ENCODE measurements at places on chromosomes 5 and 9.

DNA sequence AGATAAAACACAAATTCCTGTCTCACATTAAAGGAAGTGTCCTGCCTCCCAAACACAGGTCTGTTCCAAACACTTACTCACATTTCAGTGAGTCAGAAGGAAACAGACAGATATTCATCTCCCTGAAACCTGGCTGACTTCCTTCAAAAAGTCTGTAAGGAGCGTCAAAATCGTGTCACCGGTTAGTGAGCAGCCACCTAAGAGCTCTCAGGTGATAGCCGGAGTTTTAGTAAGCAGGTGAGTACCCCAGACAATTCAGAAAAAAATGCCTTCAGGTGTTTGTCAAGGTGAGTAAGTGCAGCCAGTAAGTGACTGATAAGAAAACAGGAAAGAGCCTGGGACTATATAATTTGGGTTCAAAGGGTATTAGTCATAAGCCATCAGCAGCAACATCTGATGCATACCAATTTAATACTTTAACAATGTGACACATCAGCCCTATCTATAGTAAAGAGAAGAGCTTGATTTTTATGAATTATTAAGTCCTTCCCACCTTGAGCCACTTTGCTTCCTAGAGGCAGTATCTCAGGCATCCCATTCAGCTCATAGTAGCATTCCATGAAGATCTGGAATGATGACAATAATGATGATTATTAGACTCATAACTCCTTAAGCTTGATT is 1.3 kb upstream of the ITGA2 start:
- DNase-seq: peak; percentile 82

GRCh38 chr5:135591277-135591676 is 12.5 kb upstream of the CXCL14 start:
- peak; percentile 41 for DNase-seq

- peak; percentile 58 for DNase-seq
These were observed 2.0 kb downstream of the PROB1 start for GRCh38 chr5:139392678-139393496.

- DNase-seq: peak; percentile 94
These were observed 240.7 kb upstream of the NREP start for GRCh38 chr5:111997711-111998110.

- DNase-seq: peak; percentile 79
These were observed 84.3 kb downstream of the ZNF462 start for GRCh38 chr9:106947106-106947900.

DNA sequence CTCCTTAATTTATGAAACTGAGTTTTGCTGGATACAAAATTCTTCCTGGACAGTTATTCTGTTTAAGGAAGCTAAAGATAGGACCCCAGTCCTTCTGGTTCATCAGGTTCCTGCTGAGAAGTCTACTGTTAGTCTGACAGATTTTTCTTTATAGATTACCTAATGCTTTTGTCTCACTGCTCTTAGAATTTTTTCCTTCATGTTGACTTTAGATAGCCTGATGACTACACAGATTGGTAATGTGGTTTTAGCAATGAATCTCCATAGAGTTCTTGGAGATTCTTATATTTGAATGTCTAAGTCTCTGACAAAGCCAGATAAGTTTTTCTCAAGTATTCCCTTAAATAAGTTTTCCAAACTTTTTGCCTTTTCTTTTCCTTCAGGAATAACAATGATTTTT is 419.7 kb downstream of the CDH10 start:
- peak; percentile 24 for DNase-seq

DNA sequence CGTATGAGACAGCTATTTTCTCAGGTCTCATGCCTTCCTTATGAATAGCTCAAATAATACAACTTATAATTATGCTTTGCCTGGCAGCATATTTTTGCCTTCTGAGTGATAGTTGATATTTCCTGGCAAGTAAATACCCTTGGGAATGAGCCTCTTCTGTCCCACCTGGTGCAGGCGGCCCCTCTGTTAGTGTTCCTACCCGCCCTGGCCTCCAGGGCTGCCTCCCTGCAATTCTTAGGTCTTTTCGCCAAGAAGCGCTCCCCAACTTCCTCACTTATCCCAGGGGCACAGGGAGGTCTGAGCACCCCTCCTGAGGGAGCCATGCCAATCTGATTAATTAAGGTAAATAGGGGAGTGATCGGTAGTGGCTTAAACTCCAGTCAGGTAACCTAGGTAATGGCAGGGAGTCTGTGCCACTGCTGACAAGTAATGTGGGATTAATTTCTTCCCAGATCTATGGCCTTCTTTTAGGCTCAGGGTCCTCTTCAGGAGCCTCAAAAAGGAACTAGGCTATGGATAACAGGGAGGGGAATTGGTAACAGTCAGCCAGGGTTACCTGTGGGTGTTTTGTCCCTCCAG is 81.5 kb downstream of the GALNT10 start:
- DNase-seq: no peak

- no peak for DNase-seq
These were observed 4.7 kb downstream of the CXXC5 start for GRCh38 chr5:139652788-139653241.

DNA sequence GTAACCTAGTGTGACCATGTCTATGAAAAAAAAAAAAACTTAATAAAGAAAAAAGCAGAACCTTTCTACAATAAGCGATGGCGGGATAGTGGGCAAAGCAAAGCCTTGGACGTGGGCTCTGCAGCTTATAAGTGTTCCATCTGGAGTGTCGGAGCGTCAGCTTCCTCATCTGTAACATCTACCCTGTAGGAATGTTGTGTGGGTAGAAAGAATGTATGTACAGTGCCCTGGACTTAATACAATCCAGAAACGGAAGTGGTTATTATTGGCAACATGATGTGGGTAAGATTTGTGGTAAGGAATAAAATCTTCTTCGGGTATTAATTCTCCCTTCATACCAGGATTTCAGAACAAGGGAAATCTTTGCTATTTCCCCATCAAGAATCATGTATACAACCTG is 66.5 kb downstream of the SEMA5A start:
- no peak for DNase-seq

GRCh38 chr5:73286896-73287295 is 113.9 kb downstream of the TMEM174 start:
- DNase-seq: no peak

DNA sequence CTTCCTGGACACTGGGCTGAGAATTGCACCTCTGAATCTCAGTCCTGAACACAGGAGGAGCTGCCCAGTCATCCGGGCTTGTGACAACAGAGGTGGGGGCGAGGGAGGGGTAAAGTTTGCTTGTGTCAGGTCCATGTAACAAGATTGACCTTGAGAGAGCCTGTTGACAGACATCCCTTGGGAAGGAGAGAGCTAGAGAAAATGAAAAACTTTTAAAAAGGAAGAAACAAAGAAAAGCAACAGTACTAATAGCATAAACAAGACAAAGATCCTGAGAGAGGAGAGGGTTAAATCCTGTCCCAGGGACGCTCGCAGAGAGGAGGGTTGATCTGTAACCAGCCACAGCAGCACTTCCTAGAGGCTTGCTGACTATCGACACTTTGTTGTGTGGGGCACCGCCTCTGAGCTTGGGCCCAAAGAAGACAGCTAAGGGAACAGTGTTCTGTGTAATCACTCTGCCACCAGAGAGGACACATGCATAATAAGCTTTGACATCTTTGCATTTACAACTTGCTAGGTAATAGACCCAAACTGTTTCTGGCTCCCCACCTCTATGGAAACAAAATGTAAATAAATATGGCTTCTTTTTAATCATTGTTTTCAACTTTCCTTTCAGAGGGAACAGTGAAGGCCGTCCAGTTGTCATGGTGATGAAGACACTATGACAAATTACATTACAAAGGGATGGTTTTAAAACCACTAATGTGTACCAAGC is 363.7 kb downstream of the CSNK1G3 start:
- peak; percentile 73 for DNase-seq

- DNase-seq: no peak
These were observed 162.0 kb downstream of the C9orf50 start for GRCh38 chr9:129458663-129459546.

DNA sequence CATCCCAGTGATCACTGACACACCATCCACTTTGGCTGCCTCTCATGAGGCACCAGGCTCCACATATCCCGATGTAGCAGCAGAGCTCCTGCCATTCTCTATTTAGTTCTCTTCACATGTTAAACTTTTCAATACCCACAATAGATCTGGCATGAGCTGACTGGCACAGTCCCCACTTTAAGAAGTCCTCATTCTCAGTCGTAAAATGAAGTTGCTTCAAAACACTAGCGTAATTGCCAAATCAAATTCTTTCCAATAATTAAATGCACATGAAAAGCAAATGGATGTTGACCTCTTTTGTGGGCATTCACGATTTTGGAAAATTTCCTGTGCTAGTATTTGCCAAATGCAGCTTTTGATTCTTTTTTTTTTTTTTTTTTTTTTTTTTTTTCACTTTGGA is 32.4 kb downstream of the HAPLN1 start:
- no peak for DNase-seq

DNA sequence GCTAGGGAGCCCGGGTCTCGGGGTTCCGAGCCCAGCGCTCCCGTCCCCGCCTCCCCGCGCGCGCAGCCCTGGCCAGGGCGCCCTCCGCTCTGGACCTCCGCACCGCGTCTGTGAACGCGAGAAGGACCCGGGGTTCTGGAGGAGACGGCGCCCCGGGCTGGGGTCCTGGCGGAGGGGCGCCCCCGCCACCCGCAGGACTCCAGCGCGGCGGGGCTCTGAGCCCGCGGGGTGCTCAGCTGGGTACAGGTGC is 431 bp downstream of the TMOD1 start:
- no peak for DNase-seq

- peak; percentile 60 for DNase-seq
These were observed 85.8 kb downstream of the FBXO38 start for GRCh38 chr5:148469501-148469935.

GRCh38 chr5:97049175-97049574 is 93.2 kb downstream of the LIX1 start:
- DNase-seq: no peak

- peak; percentile 6 for DNase-seq
These were observed 135.2 kb upstream of the TUSC1 start for GRCh38 chr9:25813478-25813877.

DNA sequence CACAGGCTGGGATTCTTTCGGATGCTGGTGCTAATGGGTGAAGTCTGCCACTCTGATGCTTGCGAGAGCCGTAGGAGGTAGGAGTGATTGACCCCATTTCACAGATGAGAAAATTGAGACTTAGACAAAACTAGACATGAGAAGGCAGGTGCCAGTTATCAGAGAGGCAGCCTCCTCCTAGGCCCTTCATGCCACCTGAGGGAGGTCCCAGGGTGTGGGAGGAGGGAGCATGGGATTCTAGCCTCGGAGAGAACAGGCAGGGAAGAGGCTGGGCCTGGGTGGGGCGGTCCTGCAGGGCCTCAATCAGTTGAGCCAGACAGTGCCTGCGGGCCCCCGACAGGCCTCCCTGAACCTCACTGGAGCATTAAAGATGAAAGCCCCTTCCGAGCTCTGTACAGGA is 112.4 kb downstream of the COL23A1 start:
- no peak for DNase-seq

DNA sequence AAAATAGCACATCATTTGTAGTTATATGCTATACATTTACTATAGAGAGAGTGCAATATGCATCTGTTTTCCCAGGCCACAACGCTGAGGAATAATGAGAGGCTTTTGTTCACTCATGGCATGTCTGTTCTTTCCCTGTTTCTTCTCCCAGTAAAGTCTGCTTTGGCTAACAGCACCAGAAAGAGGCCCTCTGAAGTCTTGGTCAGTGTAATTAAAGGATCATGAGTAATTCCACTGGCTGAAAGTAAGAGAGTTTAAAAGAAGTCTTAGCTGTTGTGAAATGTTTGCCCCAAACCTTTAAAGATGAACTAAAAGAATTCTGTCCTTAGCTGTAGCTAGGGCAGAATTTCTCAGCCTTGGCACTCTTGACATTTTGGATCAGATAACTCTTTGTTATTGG is 228.8 kb downstream of the TLE4 start:
- no peak for DNase-seq

DNA sequence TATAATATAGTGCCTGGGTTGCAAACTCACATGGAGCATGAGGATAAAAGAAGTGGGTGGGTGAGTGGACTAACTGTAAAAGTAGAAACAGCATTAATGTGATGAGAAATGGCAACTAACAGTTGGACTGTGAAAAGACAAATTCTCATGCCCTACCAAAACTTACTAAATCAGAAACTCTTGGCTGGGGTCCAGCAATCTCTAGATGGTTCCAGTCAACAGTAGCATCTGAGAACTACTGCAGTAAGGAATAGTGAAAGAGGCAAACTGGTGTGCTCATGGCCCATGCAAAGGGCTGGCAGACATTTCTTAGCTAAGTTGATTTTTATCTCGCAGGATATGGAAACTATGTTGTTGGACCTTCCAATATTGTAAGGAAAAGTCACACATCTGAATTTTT is 150.3 kb downstream of the PIK3R1 start:
- no peak for DNase-seq

GRCh38 chr5:63401436-63402046 is 560.7 kb downstream of the HTR1A start:
- peak; percentile 47 for DNase-seq

- no peak for DNase-seq
These were observed 170.7 kb upstream of the SPRY4 start for GRCh38 chr5:142495531-142495930.

DNA sequence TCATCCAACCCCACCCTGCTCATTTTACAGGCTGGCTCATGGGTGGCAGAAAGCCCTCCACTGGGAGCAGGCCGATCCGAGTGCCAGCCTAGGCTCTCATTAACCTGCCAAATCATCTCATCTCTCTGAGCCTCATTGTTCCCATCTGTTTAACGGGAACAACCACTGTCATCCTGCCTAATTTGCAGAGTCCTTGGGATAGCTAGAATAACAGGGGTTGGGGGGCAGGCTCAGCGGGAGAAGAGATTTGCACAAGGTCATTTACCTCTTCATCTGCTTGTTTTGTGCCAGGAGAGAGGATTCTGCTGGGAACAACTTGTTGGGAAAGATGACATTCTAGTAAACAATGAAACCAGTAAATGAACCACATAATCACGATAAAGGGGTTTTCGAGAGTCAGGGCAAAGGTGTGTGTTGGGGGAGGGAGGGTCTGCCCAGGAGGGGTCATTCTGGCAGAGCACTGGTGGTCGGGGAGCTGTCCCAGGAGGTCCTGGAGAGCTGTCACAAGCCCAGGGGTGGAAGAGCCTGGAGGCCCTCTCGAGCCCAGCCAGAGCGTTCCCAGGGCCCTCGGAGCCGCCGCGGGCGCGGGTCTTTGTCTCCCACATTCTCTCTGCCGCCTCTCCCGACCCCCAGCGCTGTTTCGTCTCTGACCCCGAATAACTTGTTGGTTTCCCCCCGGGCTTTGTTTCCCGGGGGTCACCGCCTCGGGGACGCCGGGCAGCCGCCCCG is 22.8 kb upstream of the NDST1 start:
- DNase-seq: no peak

GRCh38 chr9:94811074-94811473 is 84.6 kb downstream of the AOPEP start:
- DNase-seq: no peak

DNA sequence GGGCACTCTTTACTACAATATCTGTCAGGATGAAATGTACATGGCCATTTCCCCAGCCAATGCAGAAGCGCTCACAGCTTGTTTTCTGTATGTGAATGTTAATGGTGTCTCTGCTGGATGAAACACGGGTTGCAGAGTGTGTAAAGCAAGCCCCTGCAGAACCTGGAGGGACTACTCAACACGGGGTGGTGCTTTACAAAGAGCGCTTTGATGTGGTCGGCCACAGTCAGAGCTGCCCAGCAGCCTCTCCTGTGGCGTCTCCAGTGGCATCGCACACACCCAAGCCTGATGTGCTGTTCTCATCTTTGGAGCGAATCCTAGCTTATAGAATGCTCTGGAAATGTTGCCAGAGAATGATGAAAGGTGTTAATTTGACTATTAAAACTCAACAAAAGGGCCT is 162.7 kb upstream of the NFIL3 start:
- DNase-seq: no peak

Measured in renal cortical epithelial cell (primary cell).